ENCODE measurements at places on chromosomes 6 and 20. TPM values are rescaled to one million over a fixed set of nuclear protein-coding genes. Genes with fewer than 3 reads are reported as not detected.

DNA sequence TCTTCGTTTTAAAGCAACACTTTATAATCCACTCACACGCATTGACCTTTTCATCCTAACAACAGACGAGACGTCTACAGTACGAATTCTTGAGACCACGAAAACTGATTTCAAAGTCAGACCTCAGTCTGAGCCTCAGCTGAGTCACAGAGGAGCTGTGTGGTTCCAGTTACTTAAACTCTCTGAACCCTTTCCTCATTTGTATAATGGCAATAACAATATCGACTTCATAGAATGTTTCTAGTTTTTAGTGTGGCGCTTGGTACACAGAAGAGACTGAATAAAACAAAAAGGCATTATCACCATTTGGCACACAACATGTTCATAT, 236.9 kb downstream of the ATXN1 start:
- H3K27me3 ChIP-seq = no peaks in the 10 kb centered on the region
- no peak for DNase-seq
- peaks cover 13% of the 10 kb centered on the region for H3K36me3 ChIP-seq
- H3K4me1 ChIP-seq = no peaks in the 10 kb centered on the region
- no peak overlapping the region for H3K4me3 ChIP-seq

RIPPLY2 gene
- not detected for total RNA-seq

- no peak for DNase-seq
- no peaks in the 10 kb centered on the region for H3K36me3 ChIP-seq
- no peak overlapping the region for H3K4me3 ChIP-seq
- no peaks in the 10 kb centered on the region for H3K27me3 ChIP-seq
- H3K4me1 ChIP-seq = peaks cover 4% of the 10 kb centered on the region
These were observed 42.5 kb upstream of the FERMT1 start for GRCh38 chr20:6165346-6165745.

DNA sequence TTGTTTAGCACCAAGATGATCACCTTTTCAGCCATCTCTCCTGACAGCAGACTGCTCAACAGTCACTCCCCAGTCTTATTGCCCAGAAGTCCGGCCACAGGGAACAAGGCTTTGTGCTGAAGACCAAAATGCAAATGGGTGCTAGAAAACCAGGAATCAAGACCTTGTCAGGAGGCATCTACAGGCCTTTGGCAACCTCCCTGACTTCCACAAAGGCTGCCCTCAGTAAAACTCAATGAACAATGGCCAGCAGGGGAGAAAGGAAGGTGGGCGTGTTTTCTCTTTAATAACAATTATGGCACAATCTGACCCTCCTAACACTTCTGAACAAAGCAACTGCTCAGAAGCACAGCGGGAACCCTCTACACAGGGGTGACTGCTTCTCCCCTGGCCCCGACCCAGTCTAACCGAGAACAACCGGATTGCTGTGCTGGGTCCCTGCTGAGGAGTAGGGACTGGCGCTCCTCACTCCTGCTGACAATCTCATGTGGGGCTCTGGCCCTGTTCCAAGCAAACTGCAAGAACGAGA, 41.6 kb downstream of the PLCG1 start:
- no peaks in the 10 kb centered on the region for H3K27me3 ChIP-seq
- no peak overlapping the region for H3K27ac ChIP-seq
- no peak overlapping the region for H3K4me3 ChIP-seq
- no peaks in the 10 kb centered on the region for H3K36me3 ChIP-seq
- DNase-seq = peak; percentile 21

- H3K4me1 ChIP-seq = no peaks in the 10 kb centered on the region
- H3K36me3 ChIP-seq = no peaks in the 10 kb centered on the region
- no peak for DNase-seq
- no peak overlapping the region for H3K4me3 ChIP-seq
- H3K27me3 ChIP-seq = no peaks in the 10 kb centered on the region
These were observed 75.9 kb upstream of the GATA5 start for GRCh38 chr20:62551407-62552323.

INSM1 gene
- not detected for total RNA-seq

TTK gene
- 21.1 TPM for total RNA-seq

PGM3 gene
- 61.1 TPM for total RNA-seq

EFCAB8 gene
- total RNA-seq = not detected

- H3K36me3 ChIP-seq = peaks cover 7% of the 10 kb centered on the region
- H3K27ac ChIP-seq = no peak overlapping the region
- H3K27me3 ChIP-seq = no peaks in the 10 kb centered on the region
- no peaks in the 10 kb centered on the region for H3K4me1 ChIP-seq
- H3K4me3 ChIP-seq = no peak overlapping the region
These were observed 25.8 kb downstream of the SDHAF4 start for GRCh38 chr6:70592391-70593117.

DNA sequence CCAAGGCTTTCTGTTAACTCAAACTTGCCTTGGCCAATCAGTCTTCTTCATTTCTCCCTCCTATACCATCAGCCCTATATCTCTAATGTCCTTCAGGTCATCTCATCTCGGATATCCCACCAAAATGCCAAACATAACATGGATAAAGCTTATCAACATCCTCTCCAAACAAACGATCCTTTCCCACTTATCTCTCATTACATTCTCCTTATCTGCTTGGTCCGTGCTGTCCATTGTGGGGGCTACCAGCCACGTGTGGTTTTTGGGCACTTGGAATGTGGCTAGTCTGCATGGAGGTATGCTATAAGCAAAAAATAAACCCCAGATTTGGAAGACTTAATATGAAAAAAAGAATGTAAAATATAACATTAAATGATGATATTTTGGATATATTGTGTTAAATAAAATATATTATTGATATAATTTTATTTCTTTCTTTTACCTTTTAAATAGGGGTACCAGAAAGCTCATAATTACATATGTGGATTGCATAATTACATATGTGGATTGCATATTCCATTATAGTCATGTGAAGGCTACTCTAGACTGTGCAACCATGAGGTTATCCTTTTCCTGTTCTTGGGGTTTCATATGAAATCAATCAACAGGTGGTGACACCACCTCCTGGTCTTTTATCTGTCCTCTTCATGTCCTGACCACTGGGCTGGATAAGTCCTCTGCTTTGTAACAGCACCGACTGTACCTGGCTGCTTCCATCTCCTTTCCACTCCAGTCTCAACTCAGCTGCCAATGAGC, 123.0 kb downstream of the CD83 start:
- H3K27ac ChIP-seq = no peak overlapping the region
- DNase-seq = no peak
- H3K36me3 ChIP-seq = no peaks in the 10 kb centered on the region
- no peak overlapping the region for H3K4me3 ChIP-seq
- no peaks in the 10 kb centered on the region for H3K4me1 ChIP-seq

- H3K27me3 ChIP-seq = no peaks in the 10 kb centered on the region
- no peak for DNase-seq
- H3K4me1 ChIP-seq = peaks cover 4% of the 10 kb centered on the region
- no peaks in the 10 kb centered on the region for H3K36me3 ChIP-seq
These were observed 118.5 kb downstream of the DLL1 start for GRCh38 chr6:170172392-170172791.

GRCh38 chr20:49886571-49887213, 28.6 kb downstream of the SPATA2 start:
- DNase-seq = no peak
- H3K27ac ChIP-seq = no peak overlapping the region
- H3K36me3 ChIP-seq = peaks cover 6% of the 10 kb centered on the region
- no peak overlapping the region for H3K4me3 ChIP-seq
- H3K27me3 ChIP-seq = no peaks in the 10 kb centered on the region

DNA sequence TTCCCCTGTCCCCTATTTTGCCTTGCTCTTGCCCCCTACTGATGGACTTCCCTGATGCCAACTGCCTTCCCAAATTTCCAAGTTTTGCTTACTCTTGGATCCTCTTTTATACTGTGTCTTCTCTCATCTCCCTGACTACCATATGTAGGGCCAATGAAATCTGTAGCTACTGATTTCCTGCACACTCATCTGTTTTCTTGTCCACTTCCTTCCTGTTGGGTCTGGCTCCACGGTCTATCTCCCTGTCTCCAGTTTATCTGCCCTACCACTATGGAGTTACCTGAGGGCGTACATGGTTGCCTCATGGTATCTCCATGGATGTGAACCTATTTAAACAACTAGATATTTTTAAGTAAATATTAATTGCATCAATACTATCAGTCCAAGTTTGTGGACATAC, 140.3 kb upstream of the MCHR2 start:
- no peaks in the 10 kb centered on the region for H3K27me3 ChIP-seq
- H3K27ac ChIP-seq = no peak overlapping the region
- no peaks in the 10 kb centered on the region for H3K4me1 ChIP-seq

DNA sequence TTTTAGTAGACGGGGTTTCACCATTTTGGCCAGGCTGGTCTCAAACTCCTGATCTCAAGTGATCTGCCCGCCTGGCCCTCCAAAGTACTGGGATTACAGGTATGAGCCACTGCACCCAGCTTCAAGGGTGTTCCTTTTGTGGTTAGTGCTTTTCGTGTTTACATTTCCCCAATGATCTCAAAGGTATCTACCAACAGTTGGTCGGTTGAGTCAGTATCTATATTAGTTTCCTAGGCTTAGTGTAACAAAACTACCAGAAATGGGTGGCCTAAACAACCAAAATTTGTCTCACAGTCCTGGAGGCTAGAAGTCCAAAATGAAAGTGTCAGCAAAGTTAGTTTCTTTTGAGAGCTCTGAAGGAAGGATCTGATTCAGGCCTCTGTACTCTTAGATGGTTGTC, 30.1 kb downstream of the CASP8AP2 start:
- H3K27ac ChIP-seq = no peak overlapping the region
- H3K36me3 ChIP-seq = peaks cover 40% of the 10 kb centered on the region
- no peaks in the 10 kb centered on the region for H3K27me3 ChIP-seq
- DNase-seq = no peak
- no peak overlapping the region for H3K4me3 ChIP-seq
- no peaks in the 10 kb centered on the region for H3K4me1 ChIP-seq

PRDM13 gene
- total RNA-seq = not detected

FRK gene
- 5.7 TPM for total RNA-seq

- peak; percentile 45 for DNase-seq
- peak overlapping the region; percentile 54 for H3K4me3 ChIP-seq
- peak overlapping the region; percentile 15 for H3K27ac ChIP-seq
- H3K36me3 ChIP-seq = no peaks in the 10 kb centered on the region
- peaks cover 14% of the 10 kb centered on the region for H3K4me1 ChIP-seq
These were observed 24.6 kb downstream of the RIPOR2 start for GRCh38 chr6:24910961-24911725.

CFB gene
- total RNA-seq = 3,272 TPM

All from liver (tissue), 10 donors.